Daoy (cell line): ENCODE measurements at places on chromosomes 6 and 20. TPM values are rescaled to one million over a fixed set of nuclear protein-coding genes. Genes with fewer than 3 reads are reported as not detected.

Gene NT5E
- 129 and 139 TPM in 2 replicates for total RNA-seq

Gene HS3ST5
- not detected in 2 replicates for total RNA-seq

Gene METTL24
- not detected in 2 replicates for total RNA-seq

Gene C20orf202
- total RNA-seq: not detected in 2 replicates

- DNase-seq: no peak
Observed at GRCh38 chr6:17883665-17884497, 103.6 kb downstream of the KIF13A start.

DNA sequence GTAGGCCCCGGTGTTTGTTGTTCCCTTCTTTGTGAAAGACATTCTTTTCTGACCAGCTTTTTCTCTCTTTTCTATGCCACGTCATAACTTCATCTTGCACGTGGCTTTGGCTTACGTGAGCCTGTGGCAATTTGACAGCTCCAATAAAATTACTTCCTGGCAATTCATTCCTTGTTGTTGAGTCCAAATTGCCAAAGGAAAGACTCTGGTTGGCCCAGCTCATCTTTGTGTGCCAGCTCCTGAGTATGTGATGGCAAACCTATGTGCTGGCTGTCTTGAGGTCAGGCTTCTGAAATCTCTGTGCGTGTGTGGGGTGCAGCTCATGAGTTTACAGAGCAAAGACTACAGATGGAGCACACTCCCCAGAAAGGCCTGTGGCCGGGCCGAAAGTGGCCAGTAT lies 272.5 kb upstream of the SGK1 start:
- peak; percentile 19 for DNase-seq

- DNase-seq: peak; percentile 77
Observed at GRCh38 chr6:132764370-132764769, 6.7 kb upstream of the VNN2 start.

- no peak for DNase-seq
Observed at GRCh38 chr6:151286214-151286613, 46.4 kb downstream of the AKAP12 start.

- DNase-seq: peak; percentile 41
Observed at GRCh38 chr6:56652231-56652630, 9.5 kb upstream of the DST start.

DNA sequence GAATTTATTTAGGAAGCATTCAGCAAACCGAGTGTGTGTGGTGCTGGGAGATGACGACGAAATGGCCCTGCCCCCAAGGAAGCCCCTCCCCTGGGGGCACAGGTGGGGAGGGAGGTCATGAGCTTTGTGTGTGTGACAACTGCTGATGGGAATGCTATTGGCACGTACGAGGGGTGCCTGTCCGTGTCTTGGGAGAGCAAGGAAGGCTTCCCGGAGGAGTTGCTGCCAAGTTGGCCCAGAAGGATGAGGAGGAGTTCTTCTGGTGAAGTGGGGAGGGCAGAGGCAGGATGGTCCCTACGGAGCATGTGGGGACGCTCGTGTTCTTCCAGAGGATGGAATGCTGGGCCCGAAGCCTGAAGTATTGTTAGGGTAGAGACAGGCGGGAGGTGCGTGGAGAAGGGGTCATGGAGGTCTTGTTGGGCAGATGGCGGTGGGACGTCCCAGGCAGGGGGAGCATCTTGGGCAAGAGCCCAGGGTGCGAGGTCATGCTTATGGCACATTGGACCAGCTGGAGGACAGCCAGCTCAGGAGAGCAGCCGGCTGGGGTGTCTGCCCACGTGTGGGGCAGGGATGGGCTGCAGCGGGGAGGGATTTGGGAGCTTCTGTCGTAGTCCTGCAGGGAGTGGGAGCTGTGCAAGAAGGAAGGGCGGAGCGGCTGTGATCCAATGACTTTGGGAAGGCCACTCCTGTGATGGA lies 46.1 kb downstream of the SYNJ2 start:
- peak; percentile 91 for DNase-seq

- DNase-seq: peak; percentile 80
Observed at GRCh38 chr20:62804627-62805154, at the start of gene OGFR. Gene OGFR (plus strand): TSS chr20:62804835. CDS start chr20:62804860, 25 bp downstream.
